ENCODE measurements at places on chromosomes 13 and 19.

DNA sequence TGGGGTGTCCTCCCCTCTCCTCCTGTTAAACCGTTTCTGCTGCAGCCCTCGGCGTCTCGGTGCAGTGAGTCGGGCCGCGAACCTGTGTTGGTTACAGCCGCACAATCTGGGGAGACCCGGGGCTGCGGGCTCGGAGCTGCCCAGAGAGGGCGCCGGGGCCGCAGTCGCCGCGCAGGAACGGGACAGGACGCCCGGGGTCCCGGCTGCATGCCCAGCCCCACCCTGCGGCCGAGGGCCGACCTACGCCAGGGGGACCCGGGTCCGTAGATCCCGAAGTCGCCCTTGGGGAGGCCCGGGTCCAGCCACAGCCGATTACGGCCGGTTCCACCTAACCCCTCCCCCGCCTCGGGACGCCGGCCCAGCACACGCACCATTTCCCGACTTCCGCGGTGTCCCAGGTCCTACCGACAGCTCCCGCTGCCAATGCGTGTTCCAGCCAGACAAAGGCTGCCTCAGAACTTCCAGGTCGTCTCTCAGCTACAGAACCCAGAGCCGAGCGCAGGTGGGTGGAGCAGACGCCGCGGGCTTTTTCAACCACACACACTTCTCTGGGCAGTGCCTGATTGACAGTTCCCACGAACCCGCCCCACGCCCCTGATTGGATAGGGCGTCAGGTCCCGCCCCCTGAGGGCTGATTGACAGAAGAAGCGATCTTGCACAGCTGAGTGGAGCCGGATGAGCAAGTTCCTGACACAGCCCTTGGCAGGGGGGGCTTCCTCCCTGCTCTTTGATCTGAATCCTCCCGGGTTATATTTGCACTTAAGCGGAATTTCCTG lies at the start of gene ZNF443:
Gene ZNF443 (minus strand): TSS at position 481 of the 776 bp plus-strand sequence. CDS start 107 bp downstream, at position 374.
- DNase-seq: peak; percentile 99

GRCh38 chr13:66665991-66666390 lies 564.1 kb downstream of the PCDH9 start:
- no peak for DNase-seq

- no peak for DNase-seq
Observed at GRCh38 chr19:5132206-5132560, 163.3 kb downstream of the KDM4B start.

DNA sequence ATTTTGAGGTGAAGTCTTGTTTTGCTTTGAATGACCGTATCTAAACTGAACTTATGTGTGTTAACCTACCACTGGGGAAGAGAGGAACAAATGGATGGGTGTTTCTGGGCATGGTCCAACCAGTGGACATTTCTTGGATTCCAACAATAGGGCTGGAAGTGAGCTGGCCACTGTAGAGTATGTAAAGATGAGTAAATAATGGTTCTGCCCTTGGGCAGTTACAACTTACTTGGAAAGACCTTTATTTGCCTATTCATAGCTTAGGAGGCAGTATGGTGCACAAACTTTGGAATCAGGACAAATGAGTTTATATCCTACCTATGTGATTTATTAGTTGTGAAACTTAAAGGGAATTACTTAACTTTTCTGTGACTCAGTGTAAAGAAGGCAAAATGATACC lies 429.5 kb downstream of the HS6ST3 start:
- DNase-seq: no peak

GRCh38 chr13:93698016-93698613 lies 471.5 kb downstream of the GPC6 start:
- DNase-seq: no peak

GRCh38 chr19:41934849-41935374 lies 6.7 kb upstream of the ERFL start:
- peak; percentile 77 for DNase-seq

- DNase-seq: no peak
Observed at GRCh38 chr13:40211586-40211968, 454.9 kb downstream of the FOXO1 start.

Data from stimulated activated naive CD8-positive, alpha-beta T cell treated with anti-CD3 and anti-CD28 coated beads, Interleukin-15, amount 100 ng/mL, for 72 hours (primary cell).